Activated T-helper 1 cell treated with Interleukin-2 at 50 U/mL for 16 hours (primary cell): ENCODE measurements at places on chromosomes 1 and 21.

- no peak for DNase-seq
Observed at GRCh38 chr1:147626291-147626690, 44.0 kb downstream of the ACP6 start.

DNA sequence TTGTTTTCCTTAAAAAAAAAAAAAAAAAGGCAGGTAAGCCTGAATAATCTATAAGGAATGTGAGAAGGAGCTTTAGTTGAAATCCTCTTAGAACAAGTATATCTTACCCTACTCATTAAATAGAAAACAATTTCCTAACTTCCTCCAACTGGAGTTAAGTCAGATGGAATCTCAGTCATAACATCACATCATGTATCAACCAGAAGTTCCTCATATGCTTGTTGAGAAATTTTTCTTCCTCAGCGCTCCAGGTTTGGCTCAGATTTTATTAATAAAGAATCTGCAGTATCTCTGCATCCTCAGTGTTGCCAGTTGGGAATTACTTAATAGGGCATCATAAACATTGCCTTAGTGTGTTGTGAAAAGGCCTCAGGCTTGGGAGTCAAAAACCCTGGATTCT lies 37.6 kb downstream of the DUSP10 start:
- no peak for DNase-seq

GRCh38 chr1:203049077-203049476 lies 22.8 kb downstream of the PPFIA4 start:
- DNase-seq, result no peak

DNA sequence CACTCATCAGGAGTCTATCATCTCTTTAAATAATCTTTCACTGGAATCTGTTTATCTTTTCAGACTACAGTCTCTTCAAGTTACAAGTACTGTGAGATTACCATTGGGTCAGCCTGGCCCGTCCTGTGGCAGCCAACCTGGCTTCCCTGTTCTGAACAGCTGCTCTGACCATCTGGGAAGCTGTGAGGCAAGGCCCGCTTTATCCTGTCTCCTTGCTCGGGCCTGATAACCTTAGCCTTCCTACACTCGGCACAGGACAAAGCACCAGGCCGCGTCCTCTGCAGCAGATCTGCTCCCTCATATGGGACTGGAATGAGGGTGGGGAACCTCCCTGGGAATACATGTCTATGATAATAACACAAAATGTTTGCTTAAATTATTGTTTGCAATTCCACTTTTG lies 113.3 kb downstream of the PTPN14 start:
- no peak for DNase-seq

GRCh38 chr1:228683428-228683827 lies 51.9 kb upstream of the RHOU start:
- no peak for DNase-seq

DNA sequence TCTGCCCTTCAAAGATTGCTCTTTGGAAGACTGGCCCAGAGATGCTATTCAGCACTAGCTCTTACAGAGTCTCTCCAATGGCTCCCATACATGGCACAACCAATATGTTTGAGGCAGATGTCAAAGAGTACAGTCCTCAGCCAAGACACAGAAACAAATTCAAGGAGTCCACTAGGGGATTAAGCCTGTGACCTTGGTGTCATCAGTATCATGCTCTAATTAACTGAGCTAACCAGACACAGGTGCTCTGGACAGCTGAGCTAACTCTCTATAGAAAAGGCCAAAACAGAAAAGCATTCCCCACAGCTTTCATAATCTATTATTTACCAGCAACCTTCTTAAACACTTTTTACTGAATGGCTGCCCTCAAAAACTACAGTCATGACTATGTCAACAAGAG lies 666.0 kb upstream of the PLXNA2 start:
- no peak for DNase-seq

DNA sequence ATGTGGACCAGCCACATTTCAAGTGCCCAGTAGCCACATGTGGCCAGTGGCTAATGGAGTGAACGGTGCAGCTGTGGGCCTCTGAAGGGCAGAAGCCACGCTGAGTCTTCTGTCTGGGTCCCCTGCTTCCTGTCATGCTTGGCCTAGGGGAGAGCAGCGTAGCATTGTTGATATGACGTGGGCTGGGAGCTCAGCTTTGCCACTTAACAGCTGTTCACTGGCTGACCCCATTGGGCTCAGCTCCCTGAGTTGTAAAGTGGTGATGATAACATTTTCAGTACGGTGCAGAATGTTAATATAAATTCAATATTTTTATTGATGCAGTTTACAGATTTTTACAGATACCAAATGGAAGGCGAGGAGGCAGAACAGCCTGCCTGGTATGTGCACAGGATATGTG lies 4.5 kb downstream of the PODN start:
- DNase-seq, result no peak
